Activated CD4-positive, CD25-positive, alpha-beta regulatory T cell treated with anti-CD3 and anti-CD28 coated beads, Interleukin-2, amount 50 U/mL, for 72 hours (primary cell): ENCODE measurements at places on chromosomes 13 and 19.
A peak's percentile ranks its signal among the peaks of the same experiment; 100 is the strongest.

- DNase-seq: no peak
Measured at GRCh38 chr19:17831419-17831888, 10.1 kb upstream of the INSL3 start.

DNA sequence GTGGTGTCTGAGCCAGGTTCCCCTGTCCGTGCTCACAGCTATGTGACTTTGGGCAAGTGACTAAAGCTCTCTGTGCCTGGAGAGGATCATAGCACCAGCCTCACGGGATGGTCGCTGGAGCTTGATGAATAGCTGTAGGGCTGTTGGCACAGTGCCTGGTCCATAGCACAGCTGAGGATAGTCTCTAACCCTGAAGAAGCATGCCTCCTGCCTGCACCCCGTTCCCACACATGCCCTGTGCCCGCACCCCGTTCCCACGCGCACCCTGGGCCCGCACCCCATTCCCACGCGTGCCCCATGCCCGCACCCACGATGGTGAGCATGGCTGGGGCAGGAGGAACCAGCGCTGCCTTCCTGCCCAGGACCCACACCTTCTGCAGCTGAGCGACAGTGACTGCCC is 63.7 kb upstream of the F7 start:
- DNase-seq: no peak

- no peak for DNase-seq
Measured at GRCh38 chr19:17807731-17808316, 12.9 kb downstream of the B3GNT3 start.

DNA sequence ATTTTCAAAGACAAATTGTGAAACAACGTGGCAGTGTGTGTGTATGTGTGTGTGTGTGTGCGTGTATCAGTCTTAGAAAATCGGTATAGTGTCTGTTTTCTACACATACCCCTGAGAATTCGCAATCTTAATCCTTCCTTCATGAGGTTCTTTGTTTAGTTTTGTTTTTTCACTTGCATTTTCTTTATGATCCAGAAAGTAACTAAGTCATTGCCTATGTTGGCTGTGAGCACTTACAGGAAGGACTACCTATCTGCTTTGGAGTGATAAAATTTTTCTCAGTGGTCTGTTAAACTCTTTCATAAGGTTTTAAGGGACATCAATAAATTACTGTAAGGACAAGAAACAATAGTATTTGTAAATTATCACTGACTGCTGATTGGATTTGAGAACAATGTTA is 1587.1 kb downstream of the PCDH9 start:
- DNase-seq: no peak

DNA sequence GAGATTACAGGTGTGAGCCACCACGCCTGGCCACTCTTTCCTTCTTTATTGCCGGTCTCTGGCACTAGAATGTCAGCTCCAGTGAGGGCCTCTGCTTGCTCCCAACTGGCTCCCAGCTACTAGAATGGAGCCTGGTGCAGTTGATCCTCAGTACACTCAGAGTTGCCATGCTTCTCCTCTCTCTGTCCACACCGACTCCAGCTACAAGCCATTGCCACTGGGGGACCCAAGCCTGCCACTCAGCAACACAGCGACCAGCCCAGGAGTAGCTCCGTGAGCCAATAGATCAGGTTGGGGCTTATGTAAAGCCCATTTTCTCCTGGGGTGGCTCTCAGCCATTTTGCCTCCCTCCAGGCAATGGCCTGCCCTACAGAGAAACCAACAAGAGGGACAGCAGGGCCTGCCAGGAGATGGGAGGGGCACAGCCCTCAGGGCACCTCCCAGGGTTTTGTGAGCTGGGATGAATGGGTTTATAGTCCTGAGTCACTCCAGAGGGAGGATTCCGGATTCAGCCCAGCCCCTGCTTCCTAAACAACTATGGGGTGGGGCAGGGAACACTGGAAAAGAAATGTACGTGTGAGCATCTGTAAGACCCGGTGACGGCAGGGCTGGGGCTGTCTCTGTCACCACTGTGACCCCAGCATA is 36.5 kb downstream of the OPA3 start:
- no peak for DNase-seq

GRCh38 chr13:42331009-42331408 is 59.1 kb downstream of the AKAP11 start:
- DNase-seq: no peak

- DNase-seq: no peak
Measured at GRCh38 chr13:43132257-43132656, 108.9 kb downstream of the DNAJC15 start.

DNA sequence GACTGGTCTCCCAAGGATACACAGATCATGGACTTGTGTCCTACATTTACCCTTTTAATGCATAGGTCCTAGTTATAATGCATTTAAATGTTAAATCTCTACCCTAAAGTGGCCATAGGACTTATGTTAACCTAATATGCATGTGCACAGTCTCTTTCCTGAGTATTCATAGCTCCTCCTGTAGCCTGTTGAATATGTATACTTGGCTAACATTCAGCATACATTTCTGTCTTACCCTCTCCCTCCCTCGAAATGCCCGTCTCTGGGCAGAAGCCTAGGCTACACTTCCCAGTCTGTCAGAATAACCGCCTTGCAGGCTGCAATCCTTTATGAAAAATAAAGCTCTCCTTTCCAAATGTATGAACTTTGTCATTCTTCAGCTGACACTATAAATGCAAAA is 13.9 kb downstream of the ZFP82 start:
- no peak for DNase-seq

DNA sequence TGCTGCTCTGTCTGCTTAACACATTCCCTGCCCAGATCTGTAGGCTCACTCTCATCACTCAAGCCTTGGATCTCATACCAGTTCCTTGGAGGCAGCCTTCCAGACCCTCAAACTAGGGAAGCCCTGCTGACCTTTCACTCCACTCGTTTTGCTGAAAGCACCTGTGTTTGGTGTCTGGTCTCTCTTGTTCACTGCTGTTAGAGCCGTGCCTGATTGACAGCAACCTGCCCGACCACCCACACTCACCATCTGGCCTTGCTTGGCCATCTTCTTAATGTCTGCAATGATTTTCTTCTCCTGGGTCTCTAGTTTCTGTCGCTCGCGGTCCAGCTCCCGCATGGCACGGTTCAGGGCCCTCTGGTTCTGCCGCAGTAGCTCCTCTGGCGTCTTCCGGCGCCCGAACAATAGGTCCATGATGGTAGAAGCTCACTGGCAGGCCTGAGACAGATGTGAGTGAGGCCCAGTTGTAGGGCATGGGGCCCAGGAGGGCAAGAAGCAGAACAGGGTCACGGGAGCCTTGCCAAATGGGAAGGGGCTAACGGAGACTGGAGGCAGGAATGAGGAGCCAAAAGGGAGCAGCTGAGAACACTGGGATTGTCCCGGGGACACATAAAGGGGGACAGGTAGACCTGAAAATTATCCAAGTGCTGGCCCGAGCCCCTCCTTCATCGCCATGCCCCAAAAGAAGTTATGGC is 959 bp downstream of the CHMP2A start:
- DNase-seq: no peak

DNA sequence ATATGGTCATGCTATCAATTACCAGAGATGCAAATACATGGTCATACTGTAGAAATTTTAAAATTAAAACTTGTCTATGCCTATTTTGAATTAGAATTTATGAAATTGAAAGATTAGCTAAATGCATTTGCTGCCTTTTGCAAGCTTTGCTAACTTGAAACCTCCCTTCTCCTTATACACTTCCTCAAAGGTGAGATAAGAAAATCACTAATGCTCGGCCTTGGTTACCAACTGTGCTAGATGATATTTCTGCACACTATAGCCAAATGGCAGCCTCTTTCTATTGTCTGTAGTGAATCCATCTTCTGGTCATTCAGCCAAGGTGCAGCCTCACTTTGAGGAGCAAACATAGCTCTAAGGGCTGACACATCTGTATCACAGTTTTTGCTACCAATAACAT is 31.1 kb upstream of the MYCBP2 start:
- DNase-seq: no peak

- peak; percentile 52 for DNase-seq
Measured at GRCh38 chr13:32267836-32268439, 47.2 kb downstream of the ZAR1L start.

DNA sequence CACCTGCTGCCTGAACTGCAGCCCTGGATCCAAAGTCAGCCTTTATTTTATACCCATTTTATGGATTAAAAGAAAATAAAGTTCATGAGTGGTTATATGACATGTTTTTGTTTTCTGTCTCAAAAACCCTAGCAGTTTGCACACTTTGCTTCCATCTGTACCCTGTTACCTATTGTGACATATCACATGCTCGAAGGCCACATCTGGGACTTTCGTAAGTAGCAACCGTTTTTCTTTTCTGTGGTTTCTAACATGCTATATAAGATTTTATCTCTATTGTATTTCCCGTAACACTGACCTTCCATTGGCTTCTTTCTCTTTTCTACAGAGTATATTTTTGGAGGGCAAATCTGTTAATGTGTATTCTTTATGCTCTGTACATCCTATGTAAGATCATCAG is 1007.2 kb downstream of the PCDH9 start:
- DNase-seq: no peak

DNA sequence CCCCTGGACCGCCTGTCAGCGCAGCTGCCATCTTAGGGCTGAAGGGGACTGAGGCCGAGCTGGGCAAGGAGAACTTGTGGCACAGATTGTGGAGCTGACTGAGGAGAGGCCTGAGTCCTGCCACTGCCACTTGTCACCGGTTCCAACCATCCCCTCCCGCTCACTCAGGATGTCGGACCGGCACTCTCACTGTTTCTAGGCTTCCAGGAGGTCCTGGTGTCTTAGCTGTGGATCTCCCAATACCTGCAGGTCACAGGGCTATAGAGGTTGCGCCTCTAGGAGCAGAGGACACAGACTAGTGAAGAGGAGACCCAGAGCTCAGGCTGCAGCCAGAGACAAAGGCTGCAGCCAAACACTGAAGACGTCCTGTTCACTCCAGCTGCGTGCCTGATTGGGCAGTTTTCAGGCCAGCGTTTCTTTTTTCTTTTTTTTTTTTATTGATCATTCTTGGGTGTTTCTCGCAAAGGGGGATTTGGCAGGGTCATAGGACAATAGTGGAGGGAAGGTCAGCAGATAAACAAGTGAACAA is 15.3 kb upstream of the ZNF486 start:
- DNase-seq: no peak

DNA sequence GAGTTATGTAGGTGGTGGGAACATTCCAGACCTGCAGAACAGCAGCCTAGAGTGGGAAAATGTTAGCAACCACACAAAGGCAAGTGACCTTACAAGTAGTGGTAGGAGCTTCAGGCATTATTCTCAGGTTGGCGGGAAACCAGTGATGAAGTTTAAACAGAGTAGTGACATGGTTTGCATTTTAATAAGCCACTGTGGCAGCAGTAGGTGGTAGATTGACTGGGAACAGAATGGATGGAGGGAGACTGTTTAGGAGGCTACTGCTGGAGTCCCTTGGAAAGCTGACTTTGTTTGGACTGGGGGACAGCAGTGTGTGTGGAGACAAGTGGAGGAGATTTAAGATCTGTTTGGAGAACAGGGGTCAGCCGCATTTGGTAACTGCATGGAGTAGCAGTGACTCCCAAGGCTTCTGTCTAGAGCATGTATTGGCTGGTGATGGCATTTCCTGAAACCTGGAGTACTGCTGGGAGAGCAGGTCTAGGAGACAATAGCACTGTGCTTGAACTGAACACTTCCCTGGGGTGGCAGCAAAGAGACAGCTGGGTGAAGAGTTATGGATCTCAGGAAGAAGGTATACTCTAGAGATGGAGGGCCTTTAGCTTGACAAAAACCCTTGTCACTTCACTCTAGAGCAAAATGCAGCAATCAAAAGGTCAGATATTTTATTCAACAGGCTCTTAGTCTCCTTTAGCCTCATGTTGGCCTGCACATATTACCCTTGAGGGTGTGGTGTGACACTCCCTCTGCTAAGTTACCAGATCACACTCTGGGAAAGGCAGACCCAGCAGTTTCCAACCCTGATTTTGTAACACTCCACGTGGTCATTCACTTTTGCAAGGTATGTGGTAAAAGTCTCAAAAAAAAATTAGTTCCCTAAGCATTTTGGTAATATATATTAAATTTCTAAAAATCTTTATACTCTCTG is 70.3 kb downstream of the DHRS12 start:
- DNase-seq: no peak

DNA sequence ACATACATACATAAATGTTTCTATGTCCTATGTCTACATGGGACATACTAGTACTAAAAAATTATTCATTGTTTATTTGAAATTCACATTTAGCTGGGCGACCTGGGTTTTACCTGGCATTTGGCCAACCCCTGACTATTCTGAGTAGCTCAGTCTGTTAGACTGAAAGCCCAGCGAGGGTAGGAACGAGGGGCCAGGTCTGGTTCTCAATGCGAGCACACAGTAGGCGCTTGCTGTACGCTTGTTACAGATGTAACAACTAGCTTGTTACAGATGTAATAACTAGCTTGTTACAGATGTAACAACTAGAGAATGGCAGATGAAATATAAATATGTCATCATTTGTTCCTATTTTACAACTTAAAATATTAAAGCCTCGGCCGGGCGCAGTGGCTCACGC is 920 bp upstream of the ANO8 start:
- no peak for DNase-seq

GRCh38 chr19:2944403-2944774 is 382 bp downstream of the ZNF77 start:
- no peak for DNase-seq

DNA sequence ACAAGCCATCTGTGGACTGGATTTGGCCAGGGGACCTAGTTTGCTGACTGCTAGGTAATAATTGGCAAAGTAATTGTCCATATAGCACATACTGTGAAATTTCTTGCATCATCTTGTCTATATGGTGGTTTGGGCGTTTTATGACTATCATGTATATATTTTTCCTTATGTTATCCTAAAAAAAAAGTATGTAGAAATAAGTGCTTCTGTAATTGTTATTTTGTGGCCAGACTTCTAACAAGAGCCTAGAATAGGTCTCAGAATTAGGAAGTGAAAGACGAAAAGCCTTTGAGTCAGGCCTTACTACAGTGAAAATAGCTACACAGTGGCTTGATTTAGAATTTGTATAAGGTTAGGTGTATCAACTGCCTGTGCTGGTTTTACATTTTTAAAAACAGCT is 4.2 kb downstream of the FNDC3A start:
- no peak for DNase-seq
